ENCODE measurements at places on chromosomes 6 and 20.

- no peak for DNase-seq
Measured at GRCh38 chr6:140871911-140872310, 1260.8 kb upstream of the GJE1 start.

DNA sequence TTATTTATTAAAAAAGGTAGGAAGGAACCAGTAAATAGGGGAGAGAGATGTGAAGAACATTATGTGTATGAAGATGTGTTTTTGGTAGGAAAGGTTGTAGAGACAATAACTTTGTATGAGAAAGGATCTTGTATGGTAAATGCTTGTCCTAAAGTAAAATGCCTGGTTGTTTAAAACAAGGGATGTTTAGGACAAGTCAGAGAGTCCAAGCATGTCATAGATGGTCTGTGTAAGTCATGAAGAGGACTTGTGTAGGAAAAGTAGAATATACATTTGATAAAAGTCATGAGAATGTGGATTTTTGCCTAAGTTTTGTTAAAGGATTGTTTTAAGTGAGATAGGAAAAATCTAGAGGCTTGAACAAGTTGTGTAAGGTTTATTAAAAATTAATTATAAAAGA is 325.1 kb downstream of the CDH26 start:
- DNase-seq, result no peak

- no peak for DNase-seq
Measured at GRCh38 chr20:15333170-15333569, 995.8 kb upstream of the FLRT3 start.

DNA sequence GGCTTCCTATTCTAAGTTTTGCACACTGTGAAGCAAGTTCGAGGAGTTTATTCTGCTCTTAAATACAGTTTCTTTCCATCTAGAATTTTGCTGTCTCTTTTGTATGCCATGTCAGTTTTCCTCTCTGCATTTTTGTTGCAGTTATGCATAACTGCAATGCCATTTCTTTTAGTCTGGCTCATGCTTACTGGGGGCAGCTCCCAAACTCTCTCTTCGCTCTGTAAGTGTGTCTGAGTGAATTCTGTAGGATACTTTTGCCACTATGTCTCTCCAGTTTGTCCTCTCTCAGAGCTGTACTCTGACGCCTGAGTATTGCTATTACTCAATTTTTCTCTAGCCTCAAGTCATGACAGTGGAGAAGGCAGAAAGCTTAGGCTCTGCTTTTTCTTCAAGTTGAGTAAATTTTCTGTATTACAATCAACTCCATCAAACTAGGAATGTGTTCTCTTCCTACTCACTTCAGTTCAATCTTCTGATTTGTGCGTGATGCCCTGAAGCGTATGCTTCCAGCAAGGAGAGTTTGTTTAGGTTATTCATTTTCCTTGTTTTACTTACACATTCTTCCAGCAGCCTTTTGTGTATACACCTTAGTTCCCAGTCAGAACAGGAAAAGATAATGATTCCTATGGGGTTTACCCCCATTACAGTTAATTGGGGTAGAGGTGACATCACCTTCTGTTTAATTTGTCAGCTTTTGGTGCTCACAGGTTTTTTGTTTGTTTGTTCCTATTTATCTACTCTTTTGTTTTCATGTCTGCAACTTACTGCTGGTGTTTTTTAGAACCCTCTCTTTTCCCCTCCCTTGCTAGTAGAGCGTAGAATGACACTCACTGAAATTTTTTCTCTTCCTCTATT is 430.9 kb downstream of the BCKDHB start:
- DNase-seq, result no peak

- no peak for DNase-seq
Measured at GRCh38 chr20:55701467-55701866, 303.9 kb downstream of the CBLN4 start.

DNA sequence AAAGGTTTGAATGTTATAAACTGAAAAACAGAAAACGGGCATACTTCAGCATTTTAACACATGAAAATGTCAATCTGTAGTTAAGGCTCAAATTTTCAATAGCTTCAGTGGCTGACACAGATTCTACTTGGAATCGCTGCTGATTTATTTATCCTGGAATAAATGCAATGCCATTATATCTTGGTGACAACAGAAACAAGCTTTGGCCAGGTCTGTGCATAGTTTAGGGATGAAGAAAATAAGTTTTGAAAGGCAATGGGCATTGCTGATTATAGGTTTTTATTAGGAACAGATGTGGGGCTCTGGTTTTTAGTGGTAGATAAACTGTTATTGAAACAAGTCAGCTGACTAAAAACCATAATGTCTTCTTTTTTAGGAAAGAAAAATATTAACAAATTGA is 96.8 kb upstream of the SOX4 start:
- no peak for DNase-seq

DNA sequence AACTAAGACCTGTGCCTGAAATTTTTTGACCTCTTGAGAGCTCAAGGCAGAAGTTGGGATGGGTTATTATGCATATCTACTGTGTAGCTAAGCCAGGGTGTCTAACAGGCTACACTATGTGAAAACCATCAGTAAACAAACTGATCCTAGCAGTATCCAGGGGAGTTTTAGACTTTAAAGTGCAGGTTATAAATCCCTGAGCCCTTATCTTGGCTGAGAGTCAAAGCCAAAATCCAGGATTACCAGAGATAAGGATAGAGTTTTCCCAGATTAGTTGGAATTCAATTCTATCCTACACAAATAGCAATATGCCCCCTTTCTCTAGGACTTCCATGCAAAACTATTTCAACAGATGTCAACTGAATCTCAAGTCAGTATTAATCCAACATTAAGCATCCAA is 1229.7 kb downstream of the GRIK2 start:
- no peak for DNase-seq

GRCh38 chr20:54416770-54417169 is 58.6 kb upstream of the DOK5 start:
- no peak for DNase-seq

DNA sequence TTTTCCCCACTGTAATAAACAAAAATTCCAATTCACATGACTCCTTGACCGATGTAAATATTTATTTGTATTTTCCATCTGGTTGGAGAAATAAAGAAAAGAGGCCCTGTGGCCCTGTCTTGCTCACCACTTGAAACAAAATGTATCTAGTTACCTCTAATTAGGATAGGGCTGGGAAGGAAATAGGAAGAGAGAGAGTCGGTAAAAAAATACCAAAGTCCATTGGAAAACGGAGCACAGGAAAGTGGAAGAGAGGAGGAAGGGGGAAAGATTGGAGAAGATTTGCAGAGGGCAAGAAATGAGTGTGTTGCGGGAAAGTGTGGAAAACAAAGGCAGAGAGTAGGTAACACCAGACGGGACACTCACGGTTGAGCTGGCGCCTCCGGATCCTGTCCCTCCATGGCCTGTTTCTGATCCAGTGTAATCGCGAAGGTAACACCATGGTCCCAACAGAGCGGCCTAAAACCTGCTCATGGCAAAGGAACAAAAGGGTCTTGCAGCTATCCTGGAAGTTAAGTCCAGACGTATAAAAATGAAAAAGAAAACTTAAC is 105.8 kb upstream of the RIPOR2 start:
- DNase-seq, result no peak

GRCh38 chr20:10411673-10412072 is 22.3 kb downstream of the MKKS start:
- DNase-seq, result no peak

GRCh38 chr6:141475259-141475658 is 657.5 kb upstream of the GJE1 start:
- DNase-seq, result no peak

DNA sequence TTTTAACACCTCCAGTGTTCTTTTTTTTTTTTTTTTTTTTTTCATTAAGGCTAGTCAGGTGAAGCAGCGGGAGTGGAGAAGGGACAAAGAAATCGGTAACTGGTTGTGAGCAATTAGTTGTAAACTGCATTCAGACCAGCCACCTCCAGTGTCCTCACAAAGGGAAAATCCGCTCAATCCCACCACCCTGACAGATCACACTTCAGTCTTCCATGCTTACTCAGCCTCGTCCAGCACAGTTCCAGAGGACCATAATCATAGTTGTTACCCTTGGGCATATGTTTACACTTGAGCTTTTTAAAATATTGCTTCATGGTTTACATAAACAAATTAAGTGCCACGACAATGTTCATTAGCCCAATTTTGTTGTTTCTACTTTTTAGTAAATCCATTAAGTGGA is 10.2 kb downstream of the DYNLRB1 start:
- DNase-seq, result no peak

GRCh38 chr6:15906420-15907016 is 222.4 kb upstream of the MYLIP start:
- no peak for DNase-seq

- no peak for DNase-seq
Measured at GRCh38 chr6:20409427-20409971, 7.8 kb downstream of the E2F3 start.

GRCh38 chr6:72724545-72724944 is 102.7 kb downstream of the KCNQ5 start:
- no peak for DNase-seq

DNA sequence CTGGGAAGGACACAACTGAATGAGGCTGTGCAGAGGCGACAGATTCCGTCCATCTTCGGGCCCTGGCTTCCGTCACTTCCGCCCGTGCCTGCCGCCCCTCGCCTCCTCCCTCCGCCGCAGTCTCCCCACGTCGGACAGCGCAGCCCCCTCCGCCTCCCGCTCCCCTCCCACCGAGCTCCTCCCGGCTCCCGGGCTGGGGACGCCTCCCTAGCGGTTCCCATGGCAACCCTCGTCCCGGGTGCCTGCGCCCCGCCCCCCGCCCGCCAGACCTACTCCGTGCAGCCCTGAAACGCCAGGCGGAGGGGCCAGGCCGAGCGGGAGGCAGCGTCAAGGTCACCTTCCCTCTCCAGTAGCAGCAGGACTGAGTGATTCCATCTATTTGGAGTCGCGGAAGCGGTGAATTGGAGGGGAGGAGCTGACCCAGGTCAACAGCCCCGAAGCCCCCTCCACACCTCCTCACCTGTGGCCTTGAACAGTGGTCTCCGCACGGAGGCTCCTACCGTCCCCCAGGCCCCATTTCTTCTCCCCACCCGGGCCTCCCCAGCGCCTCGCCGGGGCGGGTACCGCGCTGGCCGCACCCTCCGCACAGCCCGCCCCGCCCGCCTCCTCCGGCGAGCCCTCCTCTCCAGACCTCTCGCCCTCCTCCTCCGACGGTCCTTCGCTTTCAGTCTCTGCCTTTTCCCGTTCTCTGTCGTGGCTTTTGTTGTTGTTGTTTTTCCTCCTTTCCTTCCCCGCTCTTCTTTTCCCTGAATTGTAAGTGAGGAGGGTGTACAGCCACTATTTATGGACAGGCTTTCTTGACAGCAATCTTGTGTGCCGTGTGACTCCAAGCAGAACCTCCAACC is 951 bp downstream of the NRSN2 start:
- peak; percentile 63 for DNase-seq

- no peak for DNase-seq
Measured at GRCh38 chr20:46211331-46211722, 93.2 kb downstream of the CD40 start.

DNA sequence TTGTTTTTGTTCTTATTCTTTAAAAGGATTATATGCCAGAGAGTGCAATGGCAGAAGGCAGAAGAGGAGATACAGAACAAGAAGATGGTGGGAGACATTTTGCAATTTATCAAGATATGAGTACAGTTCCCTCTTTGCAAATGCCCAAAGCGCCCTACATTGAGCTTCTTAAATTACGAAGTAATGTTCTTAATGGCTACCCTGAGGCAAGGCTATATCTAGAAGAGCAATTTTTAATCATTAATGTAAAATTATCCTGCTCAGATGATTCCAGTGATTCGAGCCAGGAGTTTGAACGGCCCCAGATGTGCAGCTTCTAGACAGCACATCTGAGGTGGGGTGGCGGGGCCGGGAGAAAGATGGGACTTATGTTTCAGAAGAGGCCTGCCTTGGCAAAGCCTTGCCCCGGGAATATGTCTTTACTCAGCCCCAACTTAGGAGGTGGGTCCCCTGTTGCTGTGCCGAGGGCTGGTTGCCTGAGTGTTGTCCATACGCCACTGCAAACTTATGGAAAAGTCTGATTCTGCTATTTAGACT is 84.9 kb upstream of the MLN start:
- DNase-seq, result no peak

DNA sequence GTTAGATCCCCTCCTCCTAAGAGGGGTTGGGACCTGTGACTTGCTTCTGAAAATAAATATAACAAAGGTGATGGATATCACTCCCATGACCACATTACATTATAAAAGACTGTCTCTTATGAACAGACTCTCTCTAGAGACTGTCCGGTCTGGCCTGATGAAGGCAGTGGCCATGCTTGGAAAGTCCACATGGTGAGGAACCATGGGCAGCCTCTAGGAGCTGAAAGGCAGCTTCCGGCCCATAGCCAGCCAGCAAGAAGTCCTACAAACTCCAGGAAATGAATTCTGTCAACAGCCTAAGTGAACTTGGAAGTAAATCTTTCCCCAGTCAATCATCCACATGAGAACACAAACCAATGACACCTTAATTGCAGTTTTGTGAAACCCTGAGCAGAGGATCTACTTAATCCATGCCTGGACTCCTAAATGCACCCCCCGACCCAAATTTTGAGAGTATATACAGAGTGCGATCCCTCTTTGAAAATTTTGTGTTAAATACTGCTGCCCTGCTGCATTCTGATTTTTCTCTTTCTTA is 2.2 kb upstream of the POPDC3 start:
- no peak for DNase-seq

DNA sequence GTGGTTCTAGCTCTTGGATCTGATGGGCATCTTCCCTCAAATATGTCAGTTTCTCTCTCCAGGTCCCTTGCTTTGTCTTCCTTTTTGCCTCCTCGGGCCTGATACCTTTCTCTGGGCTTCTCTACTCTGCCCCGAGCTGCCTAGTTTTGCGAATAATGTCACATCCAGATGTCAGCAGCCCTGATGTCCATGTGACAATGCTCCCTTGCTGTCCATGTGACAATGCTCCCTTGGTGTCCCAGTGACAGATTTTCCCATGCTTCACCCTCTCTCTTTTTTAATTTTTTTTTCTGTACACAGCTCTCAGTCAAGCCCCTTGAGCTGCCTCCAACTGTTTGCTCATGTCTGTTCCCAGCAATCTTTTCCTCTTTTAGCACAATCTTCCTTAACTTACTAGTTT is 6.4 kb downstream of the TRAF3IP2 start:
- no peak for DNase-seq

GRCh38 chr6:89708316-89708715 is 69.8 kb upstream of the LYRM2 start:
- no peak for DNase-seq

- DNase-seq, result no peak
Measured at GRCh38 chr20:19283490-19284025, 71.1 kb downstream of the SLC24A3 start.

- no peak for DNase-seq
Measured at GRCh38 chr6:84017709-84018452, 15.7 kb upstream of the MRAP2 start.

DNA sequence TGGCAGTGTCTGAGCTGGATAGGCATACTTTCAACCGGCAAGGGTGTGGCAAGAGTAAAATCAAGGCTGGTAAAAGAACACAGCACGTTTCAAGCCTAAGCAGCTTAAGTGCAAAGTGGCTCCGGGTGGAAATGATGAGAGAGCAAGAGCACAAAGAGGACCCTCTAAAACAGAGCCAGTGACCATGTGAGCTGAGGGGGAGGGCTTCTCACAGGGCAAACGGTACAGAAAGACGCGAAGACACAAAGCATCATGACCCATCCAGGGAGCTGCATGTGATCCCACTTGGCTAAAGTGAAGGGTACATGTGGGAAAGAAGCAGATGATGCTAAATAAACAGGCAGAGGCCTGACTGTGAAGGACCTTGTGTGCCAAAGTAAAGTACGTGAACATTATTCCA is 25.7 kb downstream of the FKBP5 start:
- DNase-seq, result no peak

Measured in activated T-cell treated with anti-CD3 and anti-CD28 coated beads for 24 hours (primary cell).